AG08396 (cell line): ENCODE measurements at places on chromosomes 3 and 15.

- no peak for DNase-seq
These were observed 141.4 kb downstream of the VPS8 start for GRCh38 chr3:184953401-184953800.

DNA sequence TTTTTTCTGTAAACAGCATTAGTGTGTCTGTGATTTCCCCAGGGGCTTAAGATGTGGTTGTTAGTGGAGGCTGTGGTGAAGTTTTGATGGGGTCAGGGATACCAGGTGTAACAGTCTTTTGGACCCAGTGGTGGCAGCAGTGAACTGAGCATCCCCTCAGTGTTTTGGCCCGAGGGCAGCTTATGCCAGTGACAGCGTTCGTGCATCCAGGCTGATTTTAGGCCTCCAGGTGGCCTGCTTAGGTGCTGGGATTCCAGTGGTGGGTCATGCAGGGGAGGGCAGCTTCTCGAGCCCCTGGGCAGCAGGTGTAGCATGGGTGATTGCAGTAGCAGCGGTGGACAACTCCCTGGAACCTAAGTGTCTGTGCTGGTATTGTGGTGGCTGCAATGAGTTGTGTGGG lies 29.2 kb downstream of the STT3B start:
- DNase-seq = no peak

GRCh38 chr15:78564743-78565096 lies 600 bp upstream of the CHRNA5 start:
- no peak for DNase-seq

DNA sequence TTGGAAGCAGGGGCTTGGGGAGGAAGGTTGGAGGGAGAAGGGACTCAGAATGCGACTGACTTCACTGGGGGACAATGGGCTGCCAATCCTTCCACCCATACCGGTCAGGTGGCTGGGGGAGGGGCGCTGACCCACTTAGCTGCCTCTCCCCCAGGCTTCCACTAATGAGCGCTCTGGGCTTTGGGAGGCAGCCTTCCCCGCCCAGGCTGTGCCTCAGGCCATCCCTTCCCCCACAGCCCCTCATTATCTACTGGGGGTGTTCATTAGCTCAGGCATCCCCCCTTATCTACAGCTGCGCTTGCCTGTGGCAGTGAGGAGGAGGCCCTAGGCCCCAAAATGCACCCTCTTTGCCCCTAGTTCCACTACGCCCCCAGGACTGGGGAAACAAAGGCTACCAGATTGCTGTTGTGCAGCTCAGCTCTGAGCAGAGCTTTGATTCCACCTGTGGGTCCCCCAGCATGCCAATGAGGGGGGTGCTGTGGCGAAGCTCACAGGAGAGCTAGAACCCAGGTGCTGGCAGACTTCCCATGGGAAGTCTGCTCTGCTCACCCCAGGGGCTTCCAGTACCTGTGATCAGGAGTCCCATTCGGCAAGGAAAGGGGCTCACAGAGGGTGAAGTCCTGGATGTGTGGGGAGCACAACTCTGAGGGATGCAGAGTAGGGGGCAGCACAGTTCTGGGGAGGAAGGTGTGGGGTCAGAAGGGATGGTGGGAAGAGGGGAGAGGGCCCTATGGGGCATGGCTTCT lies 29.4 kb upstream of the SEMA3F start:
- DNase-seq = no peak
